ENCODE measurements at places on chromosomes 3 and 15. TPM values are rescaled to one million over a fixed set of nuclear protein-coding genes. Genes with fewer than 3 reads are reported as not detected.

- DNase-seq: no peak
- no peak overlapping the region for H3K27ac ChIP-seq
- no peaks in the 10 kb centered on the region for H3K36me3 ChIP-seq
- peaks cover 2% of the 10 kb centered on the region for H3K27me3 ChIP-seq
- H3K4me3 ChIP-seq: no peak overlapping the region
- H3K4me1 ChIP-seq: no peaks in the 10 kb centered on the region
These were observed 28.1 kb upstream of the INSYN1 start for GRCh38 chr15:73781038-73781925.

GOLGA8J gene
- not detected for total RNA-seq

PRSS50 gene
- total RNA-seq: not detected

GOLGA8N gene
- total RNA-seq: 8.9 TPM

DNASE1L3 gene
- 0.30 TPM for total RNA-seq

Measured in T-cell (primary cell).